Suppressor macrophage (primary cell): ENCODE measurements at places on chromosomes 1 and 21.

GRCh38 chr1:90387805-90388204, 329.3 kb downstream of the BARHL2 start:
- no peak for DNase-seq

DNA sequence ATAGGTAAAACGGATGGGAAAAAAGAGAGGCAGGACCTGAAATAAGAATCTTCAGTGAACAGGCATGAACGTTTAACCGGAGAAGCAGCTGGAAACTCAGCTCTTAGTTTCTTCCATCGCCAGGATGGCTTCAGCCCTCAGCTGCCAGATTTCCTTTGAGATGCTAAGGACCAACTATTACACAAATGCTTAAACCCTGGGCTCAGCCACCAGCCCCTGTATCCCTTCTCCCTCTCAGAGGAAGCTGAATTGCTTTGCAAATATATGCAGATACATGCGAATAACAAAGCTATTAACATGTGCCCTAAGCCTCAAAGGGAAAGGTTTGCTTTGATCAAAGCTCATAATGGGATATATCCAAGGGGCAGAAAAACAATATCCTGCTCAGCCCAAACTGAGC, 515.1 kb downstream of the OMA1 start:
- DNase-seq = no peak

DNA sequence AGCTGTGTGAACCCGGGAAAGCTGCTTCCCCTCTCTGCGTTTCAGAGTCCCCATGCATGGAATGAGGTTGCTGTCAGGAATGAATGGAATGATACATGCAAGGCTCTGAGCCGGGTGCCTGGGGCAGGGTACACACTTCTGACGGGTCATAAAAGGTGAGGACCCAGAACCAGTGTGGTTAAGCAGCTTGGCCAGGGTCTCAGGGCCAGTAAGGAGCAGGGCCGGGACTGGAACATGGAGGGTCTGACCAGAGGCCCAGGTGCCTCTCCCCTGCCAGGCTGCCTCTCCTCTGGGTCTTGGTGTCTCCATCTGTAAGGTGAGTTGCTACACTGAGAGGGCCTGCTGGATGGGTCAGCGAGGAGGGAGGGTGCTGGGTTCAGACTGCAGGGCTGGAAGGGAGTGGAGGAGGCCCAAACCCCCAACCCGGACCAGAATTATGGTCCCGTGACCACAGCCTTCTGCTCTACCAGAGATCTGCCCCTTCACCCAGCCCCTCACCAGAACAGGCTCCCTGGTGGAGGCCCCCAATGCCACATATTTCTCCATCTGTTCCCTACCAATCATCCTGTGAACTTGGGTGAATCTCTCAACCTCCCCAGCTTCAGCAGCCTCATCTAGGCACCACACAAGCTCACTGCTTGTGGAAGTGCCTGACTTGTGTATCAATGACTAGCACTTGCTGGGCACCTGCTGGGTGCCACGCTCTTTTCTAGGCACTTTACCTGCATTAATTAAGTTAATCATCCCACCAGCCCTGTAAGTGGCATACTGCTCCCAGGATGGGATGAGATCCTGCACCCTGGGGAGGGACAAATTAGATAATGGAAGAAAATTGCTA, 16.2 kb upstream of the LRP8 start:
- DNase-seq = no peak

DNA sequence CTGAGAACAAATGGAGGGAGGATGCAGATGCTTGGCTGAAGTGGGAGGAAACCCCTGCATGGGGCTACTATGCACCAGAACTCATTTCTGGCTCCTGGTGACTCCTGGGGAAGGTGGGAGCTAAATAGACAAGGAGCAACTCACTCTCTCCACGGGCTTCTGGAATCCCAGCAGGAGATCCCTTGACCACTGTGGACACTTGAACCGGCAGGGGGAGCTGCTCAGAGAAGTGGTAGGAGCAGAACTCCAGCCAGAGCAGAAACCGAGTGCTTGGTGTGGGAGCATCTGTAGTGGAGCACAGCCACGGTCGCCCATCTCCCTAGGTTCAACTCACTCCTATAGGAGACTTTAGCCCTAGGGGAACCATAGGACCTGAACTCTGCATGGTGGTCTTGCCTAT, 205.6 kb upstream of the GJB5 start:
- DNase-seq = peak; percentile 62

GRCh38 chr1:54955359-54955758, 25.1 kb upstream of the TMEM61 start:
- no peak for DNase-seq

- peak; percentile 28 for DNase-seq
Measured at GRCh38 chr21:15062606-15062965, 2.2 kb downstream of the NRIP1 start.

GRCh38 chr1:41053316-41053715, 31.8 kb upstream of the SLFNL1 start:
- DNase-seq = peak; percentile 30

GRCh38 chr1:69175053-69175452, 392.7 kb upstream of the LRRC7 start:
- no peak for DNase-seq

DNA sequence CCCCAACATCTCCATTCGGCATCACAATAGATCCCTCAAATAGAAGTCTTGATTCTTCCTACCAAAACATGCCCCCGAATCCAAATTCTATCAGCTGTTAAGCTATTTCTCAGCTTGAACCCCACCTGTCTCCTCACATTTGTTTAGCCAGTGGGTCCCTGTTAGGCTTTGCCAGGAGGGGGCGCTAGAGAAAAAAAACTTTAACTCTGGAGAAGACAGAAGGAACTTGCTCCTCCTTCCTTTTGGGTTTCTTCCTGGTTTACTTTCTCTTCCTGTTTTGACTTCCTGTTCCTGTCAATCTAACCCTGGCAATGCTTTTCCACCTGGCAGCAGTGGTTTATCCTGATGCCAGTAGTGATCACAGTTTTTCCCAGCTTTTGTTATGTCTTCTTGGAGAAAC, 95.6 kb upstream of the KCNK1 start:
- DNase-seq = peak; percentile 39

DNA sequence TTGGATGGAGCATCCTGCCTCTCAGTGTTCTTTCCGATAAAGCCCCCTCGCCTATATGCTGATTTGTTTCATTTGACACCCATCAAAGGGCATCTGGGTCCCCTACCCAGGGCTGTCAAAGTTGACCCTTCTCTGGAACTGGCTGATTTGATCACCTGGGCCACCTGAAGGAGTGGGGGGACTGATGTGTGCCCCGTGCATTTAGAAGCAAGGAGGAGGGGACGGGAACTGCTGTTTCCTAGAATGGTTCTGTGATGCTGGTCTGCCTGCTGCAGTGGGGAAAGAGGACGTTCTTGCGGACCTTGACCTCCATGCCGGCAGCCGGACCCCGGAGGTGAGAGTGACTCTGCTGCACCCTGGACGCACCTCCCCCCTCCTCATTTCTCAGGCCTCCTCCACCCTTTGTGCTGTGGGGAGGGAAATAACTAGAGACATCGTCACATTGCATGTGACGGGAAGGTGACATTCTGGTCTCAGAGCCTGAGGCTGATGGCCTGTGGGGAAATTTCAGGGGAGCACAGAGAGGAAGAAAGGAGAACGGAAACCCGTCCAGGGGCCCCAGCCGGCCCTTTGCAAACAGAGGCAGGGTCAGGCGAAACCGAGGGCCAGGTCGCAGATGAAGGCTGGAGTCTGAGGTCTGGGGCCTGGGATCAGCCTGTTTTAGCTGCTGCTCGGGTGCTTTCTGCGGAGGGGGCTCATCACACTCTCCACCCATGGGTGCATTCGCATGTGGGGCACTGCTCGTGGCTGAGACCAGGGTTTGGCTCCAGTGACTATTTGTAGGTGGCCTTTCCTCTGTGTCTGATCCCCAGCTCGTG, 25.7 kb downstream of the CRYAA start:
- DNase-seq = peak; percentile 48

- no peak for DNase-seq
Measured at GRCh38 chr1:184191181-184191621, 139.7 kb downstream of the TSEN15 start.

GRCh38 chr1:24639881-24640280, 3.2 kb upstream of the SRRM1 start:
- DNase-seq = peak; percentile 60

DNA sequence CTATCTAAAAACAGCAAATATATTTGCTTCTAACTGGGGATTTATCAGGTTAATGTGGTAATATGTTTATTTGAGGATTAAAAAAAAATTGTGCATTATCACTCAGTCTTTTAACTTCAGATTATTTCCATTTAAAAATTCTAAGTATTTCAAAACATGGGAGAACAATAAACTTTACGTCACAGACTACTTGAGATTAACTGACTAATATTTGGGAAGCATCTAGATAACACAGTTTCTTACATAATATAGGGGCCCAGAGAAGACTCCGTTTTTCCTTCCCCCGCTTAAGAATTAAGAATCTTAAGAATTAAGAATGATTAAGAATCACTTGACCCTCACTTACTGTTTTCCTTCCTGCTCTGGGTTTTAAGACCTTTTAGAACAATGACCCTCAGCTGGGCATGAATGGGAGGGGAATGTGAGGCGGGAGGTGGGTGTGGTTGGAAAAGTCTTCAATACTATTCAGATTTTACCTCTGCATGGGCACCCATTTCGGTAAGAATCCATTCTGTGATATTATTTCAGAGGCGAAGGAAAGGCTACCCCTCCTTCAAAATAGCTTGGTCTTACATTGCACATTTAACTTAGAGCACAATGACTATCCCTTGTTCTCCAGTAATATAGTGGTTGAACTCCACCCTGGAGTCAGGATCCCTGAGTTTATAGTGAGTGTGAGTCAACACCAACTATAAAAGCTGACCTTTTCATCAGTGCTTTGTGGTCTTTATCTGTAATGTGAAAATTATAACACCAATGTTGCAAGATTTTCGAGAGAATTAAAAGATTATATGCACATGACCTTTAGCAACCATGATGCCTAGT, 821.3 kb downstream of the USP25 start:
- DNase-seq = no peak

GRCh38 chr1:62790716-62791115, 6.8 kb downstream of the ATG4C start:
- DNase-seq = no peak

DNA sequence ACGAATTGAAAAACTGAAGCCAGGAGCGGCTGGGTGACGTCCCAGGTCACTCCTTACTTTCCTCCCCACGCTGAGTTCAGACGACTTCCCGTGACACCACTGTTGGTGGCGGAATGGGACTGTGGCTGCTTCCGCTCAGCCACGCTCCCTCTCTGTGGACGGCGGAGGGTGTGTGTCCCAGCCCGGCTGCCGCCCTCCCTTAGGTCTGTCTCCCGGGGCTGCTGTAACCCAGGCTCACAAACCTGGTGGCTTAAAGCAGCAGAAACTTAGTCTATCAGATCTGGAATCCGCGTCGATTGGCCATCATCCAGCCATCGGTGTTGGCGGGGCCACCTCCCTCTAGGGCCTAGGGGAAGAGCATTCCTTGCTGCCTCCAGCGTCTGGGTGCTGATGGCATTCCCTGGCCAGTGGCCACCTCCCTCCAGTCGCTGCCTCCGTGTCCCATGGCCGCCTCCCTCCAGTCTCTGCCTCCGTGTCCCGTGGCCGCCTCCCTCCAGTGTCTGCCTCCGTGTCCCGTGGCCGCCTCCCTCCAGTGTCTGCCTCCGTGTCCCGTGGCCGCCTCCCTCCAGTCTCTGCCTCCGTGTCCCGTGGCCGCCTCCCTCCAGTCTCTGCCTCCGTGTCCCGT, 17.5 kb downstream of the TRPM2 start:
- no peak for DNase-seq

DNA sequence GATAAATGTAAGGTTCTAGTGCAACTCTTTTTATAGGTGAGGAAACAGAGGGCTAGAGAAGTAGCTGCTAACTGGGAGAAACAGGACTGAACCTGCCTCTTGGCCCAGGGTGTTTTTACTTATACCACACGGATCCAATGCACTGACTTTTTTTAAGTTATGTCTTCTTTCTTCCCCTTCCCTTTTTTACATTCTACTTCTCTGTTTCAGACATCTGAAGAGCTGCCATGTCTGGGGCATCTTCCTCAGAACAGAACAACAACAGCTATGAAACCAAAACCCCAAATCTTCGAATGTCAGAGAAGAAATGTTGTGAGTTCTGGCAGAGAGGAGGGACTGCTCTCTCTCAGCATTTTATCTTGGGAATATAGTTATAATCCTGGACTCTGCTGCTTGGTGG, 1.4 kb downstream of the PFKFB2 start:
- peak; percentile 54 for DNase-seq

DNA sequence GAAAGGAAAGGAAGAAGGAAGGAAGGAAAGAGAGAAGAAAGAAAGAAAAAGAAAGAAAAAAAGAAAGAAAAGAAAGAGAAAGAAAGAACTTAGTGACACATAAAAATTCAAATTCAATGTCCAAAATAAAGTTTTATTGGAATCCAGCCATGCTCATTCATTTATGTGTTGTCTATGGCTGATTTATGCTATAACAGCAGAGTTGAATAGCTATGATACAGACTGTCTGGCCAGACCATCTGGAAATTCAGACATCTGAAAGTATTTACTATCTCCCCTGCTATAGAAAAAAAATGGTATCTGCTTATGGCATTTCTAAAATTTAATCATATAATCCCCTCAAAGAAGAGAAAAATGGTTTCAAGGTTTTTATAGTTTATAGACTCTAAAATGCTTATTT, 79.4 kb upstream of the RRP15 start:
- no peak for DNase-seq

DNA sequence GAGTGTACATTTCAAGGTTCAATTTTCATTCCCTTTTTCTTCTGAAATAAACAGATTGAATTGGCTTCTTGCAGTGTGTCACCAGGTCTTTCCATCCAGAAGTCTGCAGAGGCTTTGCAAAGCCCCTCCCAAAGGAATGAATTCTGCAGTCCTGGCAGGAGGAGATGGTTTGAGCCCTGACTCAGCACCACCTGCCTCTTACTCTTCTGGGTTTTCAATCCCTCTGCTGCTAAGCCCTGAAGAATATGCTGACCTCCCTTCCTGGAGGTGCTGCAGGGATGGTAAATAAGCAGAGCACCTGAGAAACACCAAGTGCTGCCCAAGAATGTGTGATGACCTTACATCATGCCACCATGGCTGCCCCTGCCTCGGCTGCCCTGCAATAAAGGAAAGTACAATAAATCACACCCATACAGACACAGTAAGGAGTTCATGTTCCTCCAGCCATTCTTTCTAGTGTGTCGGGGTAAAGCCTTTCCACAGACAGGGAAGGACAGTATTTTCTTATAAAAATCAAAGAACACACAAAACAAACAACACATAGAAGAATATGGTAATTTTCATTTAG, 209.2 kb downstream of the ZNF326 start:
- DNase-seq = no peak

GRCh38 chr1:88612292-88612691, 71.8 kb upstream of the PKN2 start:
- DNase-seq = no peak

GRCh38 chr1:38611664-38612211, 247.8 kb downstream of the RRAGC start:
- DNase-seq = no peak

DNA sequence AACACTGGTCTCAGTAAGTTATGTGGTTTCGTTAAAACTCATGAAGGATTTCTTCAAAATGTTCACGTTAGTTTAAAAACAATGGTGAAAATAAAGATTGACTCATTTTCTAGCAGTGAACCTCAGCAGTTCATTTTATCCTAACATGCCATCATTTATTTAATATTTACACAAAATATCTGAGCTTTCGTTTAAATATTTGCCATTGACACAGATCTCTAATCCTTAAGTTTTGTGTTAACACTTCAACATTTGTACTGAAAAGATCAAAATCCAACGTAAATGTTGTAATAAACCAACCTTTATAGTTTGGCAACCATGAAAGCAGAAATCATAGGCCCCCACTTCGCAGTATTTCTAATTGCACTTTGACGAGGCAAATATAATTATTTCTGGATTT, 1129.5 kb downstream of the PLA2G4A start:
- no peak for DNase-seq

- DNase-seq = no peak
Measured at GRCh38 chr1:47190857-47191256, 1.0 kb upstream of the PDZK1IP1 start.
